ENCODE measurements at places on chromosomes 12 and 14. TPM values are rescaled to one million over a fixed set of nuclear protein-coding genes. Genes with fewer than 3 reads are reported as not detected.
A peak's percentile ranks its signal among the peaks of the same experiment; 100 is the strongest.

GRCh38 chr12:32650508-32650907, 28.6 kb upstream of the DNM1L start:
- DNase-seq = no peak

GRCh38 chr14:54177641-54178621, 218.9 kb upstream of the CDKN3 start:
- no peak for DNase-seq

DNA sequence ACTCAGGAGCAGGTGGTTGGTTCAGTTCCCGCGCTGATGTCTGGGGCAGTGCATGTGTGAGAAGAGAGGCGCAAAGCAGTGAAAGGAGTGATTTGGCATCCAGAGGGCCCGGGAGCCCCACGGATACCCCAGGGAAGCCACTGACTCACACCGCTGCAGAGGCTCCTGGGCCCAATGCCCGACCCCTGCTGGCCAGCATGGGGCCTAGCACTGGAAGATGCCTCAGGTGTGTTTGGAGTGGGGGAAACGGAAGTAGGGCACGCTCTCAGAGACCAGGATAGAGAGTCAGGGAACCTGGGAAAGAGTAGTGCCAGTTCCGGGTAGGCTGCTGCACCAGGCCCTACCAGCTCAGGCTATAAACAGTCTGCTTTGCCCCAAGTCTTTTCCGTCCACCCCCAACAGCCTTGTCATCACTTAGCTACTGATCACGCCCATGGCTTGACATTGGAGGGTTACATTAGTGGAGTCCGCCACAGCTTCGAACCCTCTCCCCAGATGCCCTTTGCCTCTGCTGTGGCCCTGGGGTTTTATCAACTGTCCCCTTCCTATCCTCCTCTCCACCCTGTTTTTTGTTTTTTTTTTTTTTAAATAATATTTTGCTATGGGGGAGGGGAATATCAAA, 9.5 kb upstream of the CSAD start:
- peak; percentile 82 for DNase-seq

- no peak for DNase-seq
Measured at GRCh38 chr14:88430976-88431375, 45.5 kb downstream of the SPATA7 start.

- no peak for DNase-seq
Measured at GRCh38 chr14:61593330-61593729, 102.0 kb upstream of the HIF1A start.

- no peak for DNase-seq
Measured at GRCh38 chr12:2650261-2651067, 144.3 kb upstream of the FKBP4 start.

- no peak for DNase-seq
Measured at GRCh38 chr12:78149459-78149858, 318.8 kb downstream of the NAV3 start.

GRCh38 chr14:33790996-33791395, 159.9 kb downstream of the EGLN3 start:
- DNase-seq = no peak

GRCh38 chr12:79567175-79567563, 123.6 kb downstream of the PAWR start:
- no peak for DNase-seq

GRCh38 chr12:108850854-108851573, 6.4 kb downstream of the SSH1 start:
- peak; percentile 82 for DNase-seq

DNA sequence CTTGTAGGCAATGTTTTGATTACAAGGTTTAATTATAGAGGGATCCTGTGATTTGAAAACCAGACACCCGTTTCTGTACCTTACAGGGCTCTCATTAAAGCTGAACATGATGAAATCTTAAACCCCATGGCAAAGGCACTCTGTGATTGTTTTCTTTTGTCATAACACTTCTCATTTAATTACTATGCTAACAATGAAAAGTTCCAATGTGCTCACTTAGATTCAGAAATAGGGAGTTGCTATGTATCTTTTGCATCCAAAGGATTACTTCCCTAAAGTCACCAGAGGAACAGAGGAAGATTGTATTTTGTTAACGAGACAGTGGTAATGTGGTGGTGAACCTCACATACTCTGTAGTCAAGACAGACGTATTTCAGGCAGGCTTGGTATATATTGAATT, 81.5 kb upstream of the MYF6 start:
- DNase-seq = no peak

DNA sequence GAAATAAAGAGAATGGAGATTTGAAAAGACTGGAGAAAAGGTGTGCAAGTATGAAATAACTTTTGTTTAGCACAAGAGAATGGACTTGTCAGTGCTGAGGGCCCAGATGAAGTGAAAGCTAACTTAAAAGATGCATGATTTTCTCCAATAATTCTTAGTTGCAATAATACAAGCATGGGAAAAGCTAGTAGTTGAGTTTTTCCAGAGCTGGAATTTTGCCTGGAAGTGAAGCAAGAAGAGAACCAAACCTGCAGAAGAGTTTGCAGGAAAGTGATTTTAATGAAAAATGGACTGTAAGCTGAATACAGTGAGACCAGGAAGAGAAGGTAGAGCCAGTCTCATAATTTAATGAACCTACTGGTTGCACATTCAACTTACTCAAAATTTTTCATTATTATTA, 69.3 kb upstream of the FSCB start:
- no peak for DNase-seq

GRCh38 chr12:52080403-52081251, 1.1 kb downstream of the SMIM41 start:
- DNase-seq = no peak

DNA sequence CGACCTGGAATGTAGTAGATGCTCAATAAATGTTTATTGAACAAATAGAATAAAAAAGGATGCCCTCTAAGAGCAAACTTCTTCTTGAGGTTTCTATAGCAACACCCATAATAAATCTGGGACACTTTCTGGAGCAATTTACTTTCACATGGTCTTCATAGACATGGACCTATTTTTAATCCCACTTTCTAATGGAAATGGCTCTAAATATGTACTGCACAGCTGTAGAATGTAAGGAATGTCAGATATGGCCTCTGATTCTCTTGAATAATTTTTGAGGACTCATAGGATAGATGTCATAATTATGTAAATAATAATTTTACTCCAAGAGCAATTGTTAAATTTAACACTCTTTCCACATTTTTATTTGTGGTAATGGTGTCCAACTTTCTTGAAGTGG, 133.5 kb upstream of the DAAM1 start:
- DNase-seq = no peak

DNA sequence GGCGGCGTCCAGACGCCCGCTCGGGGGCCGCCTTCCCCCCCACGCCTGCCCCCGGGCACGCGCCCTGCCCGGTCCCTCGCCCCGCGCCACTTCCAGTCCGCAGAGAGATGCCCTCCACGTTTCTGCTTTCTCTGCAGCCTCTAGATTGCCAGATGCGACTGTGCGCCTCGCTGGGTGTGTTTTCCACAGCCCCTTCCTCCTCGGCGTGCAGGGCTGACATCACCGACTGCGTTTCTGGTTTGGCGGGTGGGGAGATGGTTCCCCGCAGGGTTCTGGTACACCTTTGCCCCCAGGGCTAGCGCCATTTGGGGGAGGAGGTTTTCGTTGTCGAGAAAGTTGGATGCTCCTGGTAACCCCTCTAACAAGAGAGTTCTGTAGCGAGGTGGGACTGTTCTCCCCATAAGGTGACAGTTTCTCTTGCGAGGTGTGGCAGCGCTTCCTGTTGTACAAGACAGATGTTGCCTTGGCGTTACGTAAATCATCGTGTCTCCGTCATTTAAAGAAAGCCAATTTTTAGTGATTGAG, 1.5 kb downstream of the CALM1 start:
- peak; percentile 48 for DNase-seq

DNA sequence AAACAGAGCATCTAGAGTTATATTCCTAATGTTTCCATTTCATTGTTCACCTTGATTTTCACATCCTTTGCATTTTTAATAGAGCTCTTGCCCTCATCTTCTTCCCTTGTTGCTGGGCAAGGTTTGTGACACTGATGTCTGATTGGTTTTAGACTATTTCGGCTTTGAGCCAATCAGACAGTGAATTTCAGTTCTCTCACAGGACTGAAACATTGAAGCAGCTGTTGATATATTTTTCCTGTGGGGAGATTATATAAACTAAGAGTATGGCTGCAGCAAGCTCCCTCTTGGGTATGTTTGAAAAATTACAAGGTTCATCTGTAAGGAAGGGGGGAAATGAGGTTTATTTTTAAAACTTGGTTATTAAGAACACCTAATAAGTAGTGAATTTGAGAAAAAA, 51.2 kb downstream of the ATF7IP start:
- no peak for DNase-seq

DNA sequence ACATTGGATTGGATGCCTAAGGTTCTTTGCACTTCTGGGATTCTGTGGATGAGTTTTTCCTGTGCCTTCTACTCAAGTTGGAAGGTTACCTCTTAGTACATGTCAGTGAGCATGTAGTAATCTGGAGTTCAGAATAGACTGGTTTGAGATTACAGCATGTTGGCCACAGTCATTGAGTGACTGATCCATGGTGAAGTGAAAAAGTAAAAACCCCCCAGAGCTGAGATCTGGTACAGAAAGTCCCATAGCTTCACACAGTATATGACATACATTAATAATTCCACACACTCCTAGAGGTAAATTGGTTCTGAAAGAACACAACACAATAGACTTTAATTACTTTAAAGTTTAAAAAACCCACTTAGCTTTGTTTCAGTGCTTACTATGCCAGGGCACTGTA, 11.9 kb upstream of the CCND2 start:
- DNase-seq = no peak

DNA sequence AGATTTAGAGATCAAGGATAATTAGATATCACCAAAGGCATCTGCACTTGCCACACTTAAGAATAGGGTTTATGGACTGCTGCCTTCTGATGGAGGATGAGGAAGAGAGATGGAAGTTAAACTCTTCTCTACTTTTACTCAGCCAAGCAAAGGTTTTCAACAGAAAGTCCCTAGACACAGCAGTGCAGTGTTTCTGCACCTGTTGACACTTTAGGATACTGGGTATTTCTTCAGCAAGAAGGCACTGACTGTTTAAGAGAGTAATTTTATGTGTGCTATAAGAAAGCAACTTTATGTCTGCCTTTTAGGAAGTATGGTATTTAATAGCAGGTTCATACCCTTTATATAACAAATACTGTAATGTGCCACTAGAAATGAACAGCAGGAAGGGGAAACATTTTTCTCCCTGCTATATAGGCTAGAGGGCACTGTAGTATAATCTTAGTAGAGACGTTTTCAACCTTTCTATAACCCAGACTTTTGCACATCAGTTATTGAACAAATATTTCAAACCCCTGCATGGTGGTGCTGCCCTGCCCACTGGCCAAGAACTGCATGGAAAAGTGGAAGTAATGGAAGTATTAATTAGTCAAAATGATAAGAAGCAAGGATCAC, 225.0 kb upstream of the GRIP1 start:
- DNase-seq = no peak

GRCh38 chr12:42145197-42145549, 499 bp upstream of the GXYLT1 start:
- DNase-seq = no peak

DNA sequence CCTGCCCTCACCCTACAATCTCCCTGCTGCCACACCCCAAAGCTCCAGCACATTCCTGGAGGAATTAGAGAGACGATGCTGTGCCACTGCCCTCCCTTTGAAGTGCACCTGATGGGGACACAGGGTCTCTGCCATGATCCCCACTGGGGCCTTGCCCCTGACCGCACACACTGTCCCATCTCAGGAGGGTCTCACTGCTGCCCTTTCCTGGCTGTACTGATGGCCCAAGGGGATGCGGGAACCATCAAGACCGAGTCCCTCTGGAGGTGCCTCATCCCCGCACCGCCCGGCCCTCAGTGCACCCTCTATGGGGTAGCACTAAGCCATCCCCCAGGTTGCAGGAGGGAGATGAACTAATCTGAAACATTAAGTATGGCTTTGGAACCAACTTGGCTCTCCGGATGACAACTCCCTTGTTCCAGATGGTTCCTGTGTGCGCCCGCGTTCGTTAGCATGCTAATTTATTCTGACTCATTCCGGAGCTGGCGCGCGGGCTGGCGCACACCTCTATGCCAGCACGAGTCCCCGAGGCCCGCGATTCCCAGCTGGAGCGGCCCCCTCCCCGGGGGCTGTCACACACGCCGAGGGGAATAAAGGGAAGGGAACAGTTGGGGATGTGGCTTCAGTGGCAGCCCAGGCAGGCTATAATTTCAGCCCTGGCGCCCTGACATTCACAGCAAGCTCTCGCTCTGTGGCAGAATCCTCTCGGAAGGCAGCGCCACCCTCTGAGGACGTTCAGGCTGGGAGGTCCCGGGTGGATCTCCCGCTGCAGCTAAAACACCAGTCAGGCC, 34.2 kb upstream of the C14orf180 start:
- DNase-seq = no peak

DNA sequence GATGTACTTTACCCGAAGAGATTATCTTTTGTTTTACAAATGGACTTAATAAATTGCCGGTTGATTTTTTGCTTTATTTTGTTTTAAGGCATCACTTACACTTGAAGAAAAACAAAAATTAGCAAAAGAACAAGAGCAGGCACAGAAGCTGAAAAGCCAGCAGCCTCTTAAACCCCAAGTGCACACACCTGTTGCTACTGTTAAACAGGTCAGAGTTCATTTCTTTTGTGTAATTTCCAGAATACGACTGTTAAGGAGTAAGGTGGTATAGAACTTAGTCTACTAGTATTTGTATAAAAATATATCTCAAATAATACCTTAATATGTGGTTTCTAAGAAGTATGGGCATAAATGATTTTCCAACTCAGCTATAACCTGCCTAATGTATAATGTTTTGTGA, 19.6 kb upstream of the SLC17A8 start:
- DNase-seq = no peak

GRCh38 chr14:104821971-104822608, 21.2 kb downstream of the ZBTB42 start:
- DNase-seq = peak; percentile 48

DNA sequence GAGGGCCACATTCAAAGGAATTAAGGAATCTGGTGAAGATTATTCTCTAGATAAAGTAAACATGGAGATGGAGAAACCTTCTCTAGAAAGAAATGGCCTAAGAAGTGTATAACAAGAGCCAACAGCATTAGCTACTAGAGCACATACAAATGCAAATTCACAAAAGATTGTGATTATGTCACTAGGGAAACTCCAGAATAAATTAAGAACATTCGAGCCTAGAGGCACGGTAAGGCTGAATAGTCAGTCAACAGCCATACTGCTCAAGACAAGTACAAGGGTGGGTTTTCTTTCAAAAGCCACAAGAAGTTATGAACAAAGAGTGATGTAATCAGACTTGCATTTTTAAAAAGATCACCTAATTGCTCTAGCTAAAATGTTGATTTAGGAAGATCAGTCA, 25.4 kb downstream of the PPP4R3A start:
- no peak for DNase-seq

Gene TTC8
- 10.8 TPM for total RNA-seq

Gene CRIP1
- 161 TPM for total RNA-seq

Gene TMCC3
- total RNA-seq = 5.1 TPM

Gene EFS
- total RNA-seq = 7.2 TPM

Gene POTEG
- not detected for total RNA-seq

Gene FIGNL2
- 0.39 TPM for total RNA-seq

Gene CLEC2D
- 12.4 TPM for total RNA-seq

Gene ADCY4
- 36.8 TPM for total RNA-seq

Gene MDGA2
- not detected for total RNA-seq

Gene KRT5
- total RNA-seq = not detected

Gene SLC6A13
- total RNA-seq = 2.8 TPM

Gene STYK1
- total RNA-seq = not detected

Gene AICDA
- total RNA-seq = not detected

Gene ACVRL1
- 29.1 TPM for total RNA-seq

Gene CRY1
- 12.8 TPM for total RNA-seq

Gene SYCP3
- not detected for total RNA-seq
